ENCODE measurements at places on chromosomes 11 and 22. TPM values are rescaled to one million over a fixed set of nuclear protein-coding genes. Genes with fewer than 3 reads are reported as not detected.

Gene TBX1
- not detected for total RNA-seq

Gene CLDN5
- total RNA-seq = 0.86 TPM

Gene IFITM10
- total RNA-seq = 1.9 TPM

Gene CARNS1
- 0.59 TPM for total RNA-seq

Gene C11orf87
- 1.9 TPM for total RNA-seq

Gene OPCML
- total RNA-seq = 0.65 TPM

Gene OR8B8
- not detected for total RNA-seq

Gene LRRC51
- 6.1 TPM for total RNA-seq

Gene SULT4A1
- 0.20 TPM for total RNA-seq

Gene IGSF9B
- 2.2 TPM for total RNA-seq

Gene NAALAD2
- total RNA-seq = 0.46 TPM

Gene SHISAL1
- total RNA-seq = 13.5 TPM

Gene C11orf42
- total RNA-seq = not detected
